ENCODE measurements at places on chromosomes 6 and 20.

GRCh38 chr6:70547313-70547712, 19.4 kb upstream of the SDHAF4 start:
- DNase-seq = peak; percentile 28

GRCh38 chr6:41013466-41014153, 25.4 kb downstream of the UNC5CL start:
- no peak for DNase-seq

DNA sequence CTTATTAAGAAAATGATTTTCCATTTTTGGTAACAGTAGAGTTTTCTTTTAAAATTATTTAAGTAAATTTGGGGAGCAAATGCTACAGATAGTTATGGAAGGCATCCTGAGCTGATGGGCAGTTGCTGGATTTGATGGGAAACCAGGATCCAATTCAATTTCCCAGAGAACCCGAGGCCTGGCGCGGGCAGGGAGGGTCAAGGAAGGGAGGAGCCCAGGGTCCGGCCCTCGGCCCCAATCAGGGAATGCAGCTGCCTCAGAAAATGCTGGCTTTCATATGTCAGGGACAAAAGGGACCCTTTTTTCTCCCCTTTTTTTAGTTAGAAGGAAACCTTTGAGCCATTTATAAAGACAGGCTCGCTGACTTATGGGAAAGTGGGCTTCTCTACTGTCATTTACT, 42.1 kb downstream of the CTCFL start:
- no peak for DNase-seq

GRCh38 chr20:60599381-60599780, 641.2 kb downstream of the CDH26 start:
- DNase-seq = no peak

DNA sequence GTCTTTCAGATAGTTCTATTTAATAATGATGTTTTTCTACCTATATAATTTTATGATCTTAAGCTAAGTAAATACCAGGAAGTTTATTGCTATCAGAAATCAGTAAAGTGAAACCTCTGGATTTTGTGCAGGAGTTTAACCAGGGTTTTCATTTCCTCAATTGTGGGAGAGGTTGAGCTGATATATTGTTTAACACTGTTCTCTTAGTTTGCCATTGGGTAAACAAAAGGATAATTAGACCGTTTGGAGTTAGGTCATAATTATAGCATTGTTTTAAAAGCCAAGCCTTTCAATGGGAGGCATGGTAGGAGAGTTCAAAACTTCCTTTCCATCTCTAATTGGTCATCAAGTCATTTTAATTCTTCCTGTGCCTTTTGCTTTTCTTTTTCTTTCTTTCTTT, 58.7 kb downstream of the STXBP5 start:
- DNase-seq = no peak

GRCh38 chr20:19660808-19661378, 97.2 kb upstream of the RIN2 start:
- no peak for DNase-seq

DNA sequence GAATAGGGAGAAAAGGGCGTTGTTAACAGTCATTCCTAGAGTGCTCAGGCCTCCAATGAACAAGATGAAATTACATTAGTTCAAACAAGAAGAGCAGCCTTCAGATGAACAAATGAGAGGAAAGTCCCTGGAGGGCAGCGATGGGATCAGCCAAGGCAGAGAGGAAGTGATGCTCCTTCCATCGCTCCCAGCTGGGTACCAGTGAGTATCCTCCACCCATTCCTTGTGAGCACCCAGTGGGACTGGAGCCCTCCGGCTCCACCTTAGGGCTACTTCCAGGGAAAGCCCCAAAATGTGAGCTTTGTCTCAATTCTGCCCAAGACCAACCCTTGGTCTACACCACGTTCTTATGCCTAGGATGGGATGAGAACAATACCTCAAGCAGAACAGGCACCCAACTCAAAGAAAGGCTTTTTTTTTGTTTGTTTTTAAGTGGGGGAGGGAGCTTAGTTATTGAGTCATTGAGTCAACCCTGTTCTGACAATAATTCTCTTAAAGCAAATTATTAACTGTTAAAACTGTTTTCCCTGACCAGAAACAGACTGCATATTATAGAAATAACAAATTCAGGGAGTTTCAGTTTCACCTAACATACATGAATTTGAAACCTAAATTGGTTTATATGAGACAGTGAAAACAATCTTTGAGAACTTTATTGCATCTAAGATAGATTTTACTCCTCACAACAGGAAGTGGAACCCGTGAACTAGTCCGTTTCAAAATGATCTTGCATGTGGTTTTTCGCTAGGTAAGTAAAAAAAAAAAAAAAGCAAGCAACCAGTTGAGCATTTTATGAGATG, 106.9 kb downstream of the IPCEF1 start:
- DNase-seq = no peak

DNA sequence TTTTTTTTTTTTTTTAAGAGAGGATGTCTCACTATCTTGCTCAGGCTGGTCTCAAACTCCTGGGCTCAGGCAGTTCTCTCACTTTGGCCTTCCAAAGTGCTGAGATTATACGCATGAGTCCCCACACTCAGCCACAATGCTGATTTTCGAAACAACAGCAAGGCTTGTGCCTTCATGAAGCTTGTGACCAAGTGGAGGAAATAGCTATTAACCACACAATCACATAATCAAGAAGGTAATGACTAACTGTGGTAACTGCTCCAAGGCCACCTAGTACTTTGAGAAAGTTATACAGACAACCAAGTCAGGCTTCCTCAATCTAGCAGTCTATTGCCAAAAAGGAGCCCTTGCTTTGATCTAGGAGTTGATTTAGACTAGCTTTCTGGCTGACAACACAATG, 46.3 kb downstream of the SOD2 start:
- DNase-seq = peak; percentile 61

- no peak for DNase-seq
These were observed 54.9 kb downstream of the ZBTB9 start for GRCh38 chr6:33508935-33509926.

DNA sequence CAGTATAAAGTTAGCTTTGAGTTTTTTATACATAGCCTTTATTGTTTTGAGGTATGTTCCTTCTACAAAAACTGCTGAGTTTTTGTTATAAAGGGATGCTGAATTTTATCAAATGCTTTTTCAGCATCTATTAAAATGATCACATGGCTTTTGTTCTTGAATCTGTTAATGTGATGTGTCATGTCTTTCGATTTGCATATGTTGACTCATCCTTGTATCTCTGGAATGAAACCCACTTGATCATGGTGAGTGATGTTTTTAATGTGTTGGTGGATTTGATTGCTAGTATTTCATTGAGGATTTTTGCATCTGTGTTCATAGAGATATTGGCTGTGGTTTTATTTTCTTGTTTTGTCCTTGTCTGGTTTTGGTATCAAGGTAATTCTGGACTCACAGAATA, 24.7 kb upstream of the BLCAP start:
- DNase-seq = no peak

- peak; percentile 49 for DNase-seq
These were observed 54.4 kb downstream of the GOPC start for GRCh38 chr6:117547688-117548621.

DNA sequence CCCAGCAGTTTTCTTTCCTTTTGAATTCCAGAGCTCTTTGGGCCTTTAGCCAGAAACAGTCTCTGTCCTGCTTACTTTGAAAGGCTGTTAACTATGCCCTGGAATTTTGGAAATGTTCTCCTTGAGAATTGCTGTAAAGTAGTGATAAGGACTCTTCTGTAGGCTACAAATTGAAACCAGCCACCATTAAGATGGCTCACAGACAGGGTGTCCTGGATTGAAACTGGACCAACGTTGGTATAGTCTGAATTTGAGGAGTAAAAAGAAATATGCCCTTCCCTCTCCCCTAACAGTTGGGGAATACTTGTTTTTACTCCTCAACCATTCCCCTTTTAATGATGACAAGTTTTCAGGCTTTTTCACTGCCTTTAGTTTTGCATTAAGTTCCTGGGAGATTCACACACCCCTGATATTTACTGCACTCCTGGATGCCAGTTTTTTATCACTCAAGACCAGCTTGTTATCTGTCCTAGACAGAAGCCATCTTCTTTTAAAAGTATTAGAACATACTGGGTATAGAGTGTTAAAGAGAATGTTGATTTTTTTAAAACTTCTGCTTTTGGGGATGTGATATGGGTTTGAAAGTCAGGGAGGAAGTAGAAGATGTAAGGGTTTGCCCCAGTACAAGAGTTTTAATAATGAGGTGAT, 21.9 kb downstream of the TOP1 start:
- peak; percentile 47 for DNase-seq

- DNase-seq = no peak
These were observed 101.9 kb downstream of the LIN28B start for GRCh38 chr6:105058846-105059245.

- DNase-seq = no peak
These were observed 703.4 kb downstream of the EPM2A start for GRCh38 chr6:145031962-145032361.

DNA sequence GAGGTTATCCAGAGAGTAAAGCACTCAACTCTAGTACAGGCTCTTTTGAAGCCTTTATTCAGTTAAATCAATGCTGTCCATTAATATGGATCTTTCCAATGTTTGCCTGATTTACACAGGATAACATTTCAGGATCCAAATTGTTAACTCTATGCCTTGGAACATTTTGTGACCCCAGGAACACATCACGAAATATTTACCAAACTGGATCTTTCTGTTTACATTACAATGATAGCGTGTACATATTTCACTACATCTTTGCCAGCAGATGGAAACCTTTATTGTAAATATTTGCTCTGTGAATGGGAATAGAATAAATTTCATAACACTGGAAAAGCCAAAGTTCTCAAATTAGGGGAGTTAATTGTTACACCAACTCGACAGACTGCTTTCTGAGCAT, 23.5 kb downstream of the BPIFA2 start:
- no peak for DNase-seq

DNA sequence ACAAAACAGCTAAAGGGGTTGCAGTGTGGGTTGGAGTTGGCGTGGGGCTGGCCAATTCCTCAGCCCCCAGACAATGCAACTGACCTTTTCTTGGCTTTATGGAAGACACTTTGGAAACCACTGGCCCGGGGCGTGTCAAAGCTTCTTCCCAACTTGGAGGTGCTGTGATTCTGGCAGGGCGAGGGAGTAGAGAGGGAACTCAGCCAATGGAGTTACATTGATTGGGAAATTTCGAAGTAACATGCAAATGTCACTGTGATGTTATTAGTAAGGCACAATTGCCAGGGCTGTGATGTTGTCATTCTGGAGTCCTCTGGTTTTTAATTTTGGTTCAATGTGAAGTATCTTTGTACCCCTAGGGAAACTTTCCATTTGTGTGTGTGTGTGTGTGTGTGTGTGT, 41.5 kb upstream of the EPB41L1 start:
- DNase-seq = no peak

DNA sequence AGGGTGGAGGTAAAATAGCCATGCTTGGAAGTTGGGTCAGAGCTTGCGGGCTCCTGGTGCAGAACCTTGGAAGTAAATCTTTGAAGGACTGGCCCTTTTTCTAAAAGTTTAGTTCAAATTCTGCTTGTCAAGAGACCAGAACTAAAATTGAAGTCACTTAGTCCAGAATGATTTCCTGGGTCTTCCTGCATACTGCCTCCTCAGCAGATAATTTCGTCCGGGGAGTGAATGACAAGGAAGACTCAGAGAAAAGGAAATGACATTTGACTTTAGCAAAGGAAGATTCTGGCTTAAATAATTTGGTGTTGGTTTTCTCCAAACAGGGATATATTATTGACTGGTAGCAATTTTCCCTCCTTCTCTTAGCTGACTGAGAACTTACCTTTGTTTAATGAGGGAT, 1.2 kb downstream of the TM9SF4 start:
- no peak for DNase-seq

DNA sequence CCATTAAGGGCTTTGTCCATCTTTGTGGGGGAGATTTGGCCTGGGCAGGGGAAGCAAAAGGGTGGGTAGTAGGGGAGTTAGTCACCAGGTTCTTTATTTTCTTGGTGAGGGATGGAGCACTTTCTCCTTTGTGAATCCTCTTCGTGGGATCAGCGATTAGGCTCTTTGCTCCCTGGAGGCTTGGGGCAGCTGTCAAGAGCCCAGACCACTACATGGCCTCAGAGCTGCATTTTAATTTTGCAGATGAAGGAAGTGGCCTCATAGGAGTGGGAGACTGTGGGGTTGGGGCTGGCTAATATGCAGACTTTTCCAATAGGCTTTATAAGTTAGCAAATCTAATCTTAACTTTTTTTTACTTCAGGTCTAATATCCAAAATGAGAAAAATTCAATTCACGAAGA, 168.1 kb upstream of the DEFB112 start:
- DNase-seq = no peak

GRCh38 chr6:63295553-63296194, 24.1 kb downstream of the LGSN start:
- no peak for DNase-seq

- DNase-seq = no peak
These were observed 37.3 kb upstream of the SAYSD1 start for GRCh38 chr6:39152262-39152661.

DNA sequence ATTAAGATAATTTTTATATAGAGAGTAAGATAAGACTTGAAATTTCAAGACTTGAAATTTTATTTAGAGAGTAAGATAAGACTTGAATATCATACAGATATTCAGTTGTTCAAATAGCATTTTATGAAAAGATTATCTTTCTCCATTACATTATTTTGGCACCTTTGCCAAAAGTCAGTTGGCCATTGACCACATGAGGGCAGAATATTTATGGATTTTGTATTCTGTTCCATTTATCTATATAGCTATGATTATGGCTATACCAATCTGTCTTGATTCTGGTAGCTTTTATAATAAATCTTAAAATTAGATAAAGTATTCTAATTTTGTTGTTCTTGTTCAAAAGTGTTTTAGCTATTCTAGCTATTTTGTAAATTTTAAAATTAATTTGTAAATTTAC, 537.9 kb upstream of the GJE1 start:
- no peak for DNase-seq

DNA sequence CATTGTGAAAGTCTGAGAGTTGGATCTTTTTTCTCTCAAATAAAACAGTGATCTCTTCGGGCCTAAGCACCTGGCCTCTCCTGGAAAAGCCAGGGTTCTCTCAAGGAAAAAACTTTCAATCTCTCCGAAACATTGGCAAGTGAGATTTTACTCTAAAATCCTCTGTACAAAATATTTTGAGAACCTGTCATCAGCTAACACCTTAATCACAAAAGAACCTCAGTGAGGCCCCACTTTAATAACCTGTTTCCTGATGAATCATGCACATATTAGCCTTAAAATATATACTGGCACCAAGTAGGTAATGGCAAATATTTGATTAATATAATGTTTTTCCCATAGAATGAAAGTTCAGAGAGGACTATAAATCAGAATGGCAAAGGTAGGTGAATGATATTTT, 177.9 kb downstream of the FRK start:
- DNase-seq = no peak
